ENCODE measurements at places on chromosomes 7 and 10.
A peak's percentile ranks its signal among the peaks of the same experiment; 100 is the strongest.

DNA sequence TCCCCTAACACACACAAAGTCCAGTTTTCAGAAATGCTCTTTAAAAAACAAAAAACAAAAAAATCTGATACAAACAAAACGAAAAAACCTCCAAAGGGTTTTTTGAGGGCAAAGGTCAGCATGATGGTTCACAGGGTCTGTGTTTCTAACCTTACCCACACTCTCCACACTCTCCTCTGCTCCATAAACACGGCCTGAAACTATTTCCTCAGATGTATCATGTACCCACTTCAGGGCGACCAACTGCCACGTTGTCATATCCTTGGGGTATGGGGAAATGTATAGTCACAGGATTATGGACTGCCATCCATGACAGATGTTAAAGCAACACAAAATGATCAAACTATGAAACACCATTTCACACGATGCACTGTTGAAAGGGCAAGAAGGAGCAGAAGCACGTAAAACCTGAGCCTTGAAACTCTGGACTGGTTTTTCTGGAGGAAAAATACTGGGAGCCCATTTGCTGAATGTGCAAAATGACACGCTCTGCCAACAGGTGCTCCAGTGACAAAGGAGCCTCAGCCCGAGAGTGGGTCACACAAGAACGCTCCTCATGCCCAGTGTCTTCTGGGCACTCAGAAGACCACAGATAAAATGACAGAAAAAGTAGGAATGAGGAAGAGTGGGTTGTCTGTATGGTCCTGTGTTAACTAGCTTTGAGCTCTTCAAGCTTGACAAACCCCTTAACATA, 15.8 kb downstream of the NAPEPLD start:
- DNase-seq: no peak

GRCh38 chr10:30456266-30456665, 22.3 kb downstream of the MAP3K8 start:
- peak; percentile 83 for DNase-seq

GRCh38 chr10:58109731-58110130, 158.0 kb downstream of the IPMK start:
- DNase-seq: no peak

DNA sequence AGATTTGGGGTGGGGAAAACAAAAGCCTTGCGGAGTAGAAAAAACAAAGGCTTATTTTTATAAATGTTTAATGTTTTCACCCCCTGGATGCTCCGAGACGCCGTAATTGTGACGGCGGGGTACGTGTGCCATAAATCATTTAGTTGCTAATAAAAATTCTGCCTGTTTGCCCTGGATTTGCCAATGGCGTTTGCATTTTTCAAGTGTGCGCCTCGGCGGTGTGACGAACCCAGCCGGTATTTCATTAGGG, 2.5 kb upstream of the TNRC18 start:
- DNase-seq: no peak

DNA sequence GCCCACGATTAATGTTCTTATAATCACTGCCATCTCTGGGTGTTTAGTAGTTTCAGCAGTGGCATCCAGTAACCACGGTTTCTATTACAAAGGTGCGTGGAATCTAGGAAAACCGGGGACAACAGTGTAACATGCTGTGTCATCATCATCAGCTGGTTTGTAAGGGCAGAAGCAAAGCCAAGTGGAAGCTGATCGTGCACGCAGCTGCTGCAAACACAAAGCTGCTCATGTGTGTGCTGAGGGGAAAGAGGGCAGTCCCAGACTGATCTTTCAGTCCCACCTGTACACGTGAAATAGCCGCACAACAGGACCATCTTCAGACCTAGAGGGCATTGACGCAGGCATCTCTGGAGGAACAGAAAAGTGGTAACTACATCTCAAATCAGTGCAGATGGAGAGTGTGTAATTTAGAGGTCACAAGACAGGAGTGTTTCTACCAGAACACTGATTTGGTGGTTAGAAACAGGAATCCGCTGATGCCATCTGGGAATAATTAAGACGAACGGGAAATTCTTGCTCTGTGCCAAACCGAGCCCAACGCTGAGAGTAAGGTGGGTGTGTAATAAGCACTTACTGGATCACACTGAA, 13.4 kb downstream of the ANKRD16 start:
- no peak for DNase-seq

DNA sequence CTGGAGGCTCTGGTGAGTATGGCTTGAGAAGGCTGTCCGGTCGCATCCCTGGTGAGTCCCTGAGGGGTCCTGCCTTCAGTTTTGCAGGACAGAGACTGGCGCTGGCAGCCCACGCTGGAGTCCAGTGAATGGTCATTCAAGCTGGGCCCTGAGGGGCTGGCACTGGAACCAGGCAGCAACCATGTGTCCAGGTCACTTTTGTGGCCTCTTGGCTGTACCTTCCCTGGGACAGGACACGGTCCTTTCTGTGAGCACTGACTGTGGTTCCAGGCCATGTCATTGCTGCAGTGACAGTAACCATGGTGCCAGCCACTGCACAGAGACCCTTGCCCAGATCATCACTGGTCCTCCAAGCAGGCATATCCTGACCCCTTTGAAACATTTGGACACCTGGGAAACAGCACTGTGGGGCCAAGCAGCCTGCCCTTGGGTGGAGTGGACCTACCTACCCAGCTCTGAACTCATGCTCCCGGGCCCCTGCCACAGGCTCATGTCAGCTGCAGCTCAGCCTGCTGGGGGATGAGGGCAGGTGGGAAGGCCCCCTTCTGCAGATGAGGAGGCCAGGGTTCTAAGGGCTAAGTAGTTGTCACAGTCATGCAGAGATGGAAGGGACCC, 72.1 kb downstream of the ADCY1 start:
- no peak for DNase-seq

GRCh38 chr7:100835903-100836811, 8.8 kb upstream of the EPHB4 start:
- no peak for DNase-seq

DNA sequence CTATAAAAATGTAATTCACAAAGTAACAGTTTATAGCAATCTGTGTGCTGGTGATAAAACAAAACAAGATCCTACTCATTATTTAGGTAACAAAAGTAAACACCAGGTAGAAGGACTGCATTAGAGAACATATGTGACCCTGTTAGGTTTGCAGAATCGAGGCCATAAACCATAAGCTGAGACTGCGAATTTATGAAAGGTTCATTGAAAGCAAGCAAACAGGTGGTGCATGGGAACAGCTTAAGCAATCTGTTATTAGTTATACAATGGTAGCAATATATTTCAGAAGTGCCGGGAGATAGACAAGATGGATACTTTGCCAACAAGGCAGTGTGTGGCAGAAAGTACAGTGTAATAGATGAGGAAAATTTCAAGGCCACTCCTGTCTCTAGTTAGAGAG, 23.5 kb upstream of the FAM133B start:
- no peak for DNase-seq

DNA sequence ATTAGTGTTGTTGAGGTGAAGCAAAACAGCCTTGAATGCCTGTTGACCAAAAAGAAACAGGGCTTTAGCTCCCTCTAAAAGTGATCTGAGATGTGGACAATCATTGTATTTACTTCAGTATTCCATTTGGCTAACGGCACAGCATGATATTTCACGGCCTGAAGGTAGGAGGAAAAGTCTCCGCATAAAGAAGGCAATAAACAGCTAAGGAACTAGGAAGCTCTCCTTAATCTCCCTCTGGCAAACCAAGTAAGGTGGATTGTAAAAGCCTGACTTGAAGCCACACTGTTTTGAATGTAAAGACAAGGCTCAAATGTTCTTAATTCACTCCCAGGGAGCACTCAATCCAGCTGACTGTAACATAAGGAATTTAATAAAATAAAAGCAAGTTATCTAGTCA, 160.0 kb upstream of the ZNF804B start:
- DNase-seq: no peak

DNA sequence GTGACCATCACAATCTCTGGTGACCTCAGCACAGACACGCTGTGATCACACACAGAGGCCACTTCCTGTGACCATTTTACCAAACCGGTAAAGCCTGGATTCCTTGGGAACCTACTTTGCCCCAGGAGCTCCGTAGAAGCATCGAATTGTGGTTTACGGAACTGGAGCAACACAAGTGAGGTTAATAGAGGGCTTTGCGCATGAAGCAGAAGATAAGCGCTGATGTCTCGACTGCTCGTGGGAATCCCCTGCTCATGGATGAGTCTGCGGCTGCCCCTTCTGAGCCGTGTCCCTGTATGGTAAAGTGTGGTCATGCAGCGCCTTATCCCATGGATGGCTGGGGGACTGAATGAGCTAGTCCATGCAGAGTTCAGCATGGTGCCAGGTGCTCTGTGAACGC, 53.6 kb downstream of the VIPR2 start:
- no peak for DNase-seq

- no peak for DNase-seq
These were observed 49.0 kb downstream of the TES start for GRCh38 chr7:116259156-116259870.

- DNase-seq: no peak
These were observed 626 bp downstream of the PRPF18 start for GRCh38 chr10:13587391-13587790.

- DNase-seq: no peak
These were observed 289.9 kb upstream of the LRRN3 start for GRCh38 chr7:110800984-110801383.

DNA sequence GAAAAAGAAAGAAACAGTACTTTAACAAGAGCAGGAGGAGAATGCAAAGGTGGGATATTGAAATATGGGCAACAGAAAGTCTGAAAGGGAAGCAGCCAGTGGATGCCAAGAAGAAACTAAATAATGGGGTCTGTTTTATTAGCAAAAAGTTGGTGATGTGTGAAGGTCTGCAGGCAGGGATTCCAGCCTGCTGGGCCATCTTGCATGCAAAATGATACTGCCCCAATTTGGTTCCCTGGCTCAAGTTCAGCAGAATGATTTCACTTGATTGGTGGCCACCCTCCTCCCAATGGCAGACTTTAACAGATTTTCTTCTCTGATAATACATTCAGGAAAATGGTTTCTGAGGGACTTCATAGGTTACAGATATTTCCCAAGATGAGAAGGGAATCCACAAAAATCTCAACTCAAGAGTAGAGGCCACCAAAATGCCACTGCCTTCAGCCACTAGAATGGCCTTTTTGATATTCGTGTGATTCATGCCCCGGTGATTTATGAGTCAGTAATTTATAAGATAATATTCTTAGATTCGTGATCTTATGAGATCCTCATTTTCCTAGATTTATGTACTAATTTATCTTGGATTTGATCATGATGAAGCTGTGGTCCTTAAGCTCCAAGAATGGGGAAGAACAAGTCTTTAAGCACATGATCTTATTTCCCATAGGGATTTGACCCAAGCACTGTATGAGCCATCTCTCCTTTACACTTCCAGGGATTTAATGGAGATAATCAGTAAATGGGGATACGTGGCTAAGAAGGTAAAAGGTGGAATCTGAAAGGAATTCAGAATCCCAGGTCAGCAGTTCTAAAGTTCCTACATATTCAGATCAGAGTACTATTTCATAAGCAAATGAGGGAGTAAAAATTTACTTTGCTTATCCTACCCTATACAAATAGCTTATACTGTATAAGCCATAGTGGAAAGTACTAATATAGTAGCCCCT, 32.3 kb upstream of the ADD3 start:
- no peak for DNase-seq

- DNase-seq: no peak
These were observed 73.7 kb downstream of the MYL10 start for GRCh38 chr7:101555269-101555920.

GRCh38 chr10:107072028-107072427, 92.5 kb downstream of the SORCS1 start:
- no peak for DNase-seq

- no peak for DNase-seq
These were observed 73.5 kb upstream of the CACNA2D1 start for GRCh38 chr7:82517050-82517449.

- DNase-seq: no peak
These were observed 47.1 kb downstream of the PSMC2 start for GRCh38 chr7:103394566-103394965.

- no peak for DNase-seq
These were observed 284.7 kb downstream of the CAMK1D start for GRCh38 chr10:12633776-12634620.

- no peak for DNase-seq
These were observed 41.6 kb upstream of the LYZL2 start for GRCh38 chr10:30671026-30671616.

DNA sequence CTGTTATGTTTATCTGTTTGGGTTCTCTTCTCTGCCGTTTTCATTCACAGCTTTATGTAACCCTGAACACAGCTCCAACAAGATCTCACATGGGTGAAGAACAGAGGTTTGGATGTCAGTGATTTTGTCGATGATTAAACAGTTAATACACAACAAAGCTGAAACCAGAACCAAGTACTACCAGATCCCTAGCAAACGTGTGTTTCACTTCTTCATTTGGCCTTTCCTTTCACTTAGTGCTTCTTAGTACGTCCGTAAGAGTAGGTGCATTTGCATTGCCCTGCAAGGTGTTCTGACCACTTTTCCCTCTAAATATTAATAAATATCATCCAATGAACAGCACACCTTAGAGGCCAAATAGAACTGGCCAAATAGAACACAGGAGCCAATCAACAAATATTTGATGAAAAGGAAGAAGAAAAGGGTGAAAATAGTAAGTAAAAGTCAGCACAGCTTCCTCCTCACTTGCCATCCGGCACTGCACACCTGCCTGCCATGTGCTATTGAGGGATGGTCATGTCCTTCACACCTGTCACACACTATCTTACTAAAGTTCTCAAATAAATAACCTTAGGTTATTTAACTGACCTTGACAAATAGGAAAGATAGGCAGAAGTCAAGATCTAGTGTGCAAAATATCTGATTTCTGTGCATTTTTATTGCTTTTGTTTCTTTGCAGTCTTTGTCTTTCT, 252.6 kb upstream of the ANKRD30A start:
- no peak for DNase-seq

GRCh38 chr7:12647364-12648219, 39.8 kb upstream of the ARL4A start:
- no peak for DNase-seq

DNA sequence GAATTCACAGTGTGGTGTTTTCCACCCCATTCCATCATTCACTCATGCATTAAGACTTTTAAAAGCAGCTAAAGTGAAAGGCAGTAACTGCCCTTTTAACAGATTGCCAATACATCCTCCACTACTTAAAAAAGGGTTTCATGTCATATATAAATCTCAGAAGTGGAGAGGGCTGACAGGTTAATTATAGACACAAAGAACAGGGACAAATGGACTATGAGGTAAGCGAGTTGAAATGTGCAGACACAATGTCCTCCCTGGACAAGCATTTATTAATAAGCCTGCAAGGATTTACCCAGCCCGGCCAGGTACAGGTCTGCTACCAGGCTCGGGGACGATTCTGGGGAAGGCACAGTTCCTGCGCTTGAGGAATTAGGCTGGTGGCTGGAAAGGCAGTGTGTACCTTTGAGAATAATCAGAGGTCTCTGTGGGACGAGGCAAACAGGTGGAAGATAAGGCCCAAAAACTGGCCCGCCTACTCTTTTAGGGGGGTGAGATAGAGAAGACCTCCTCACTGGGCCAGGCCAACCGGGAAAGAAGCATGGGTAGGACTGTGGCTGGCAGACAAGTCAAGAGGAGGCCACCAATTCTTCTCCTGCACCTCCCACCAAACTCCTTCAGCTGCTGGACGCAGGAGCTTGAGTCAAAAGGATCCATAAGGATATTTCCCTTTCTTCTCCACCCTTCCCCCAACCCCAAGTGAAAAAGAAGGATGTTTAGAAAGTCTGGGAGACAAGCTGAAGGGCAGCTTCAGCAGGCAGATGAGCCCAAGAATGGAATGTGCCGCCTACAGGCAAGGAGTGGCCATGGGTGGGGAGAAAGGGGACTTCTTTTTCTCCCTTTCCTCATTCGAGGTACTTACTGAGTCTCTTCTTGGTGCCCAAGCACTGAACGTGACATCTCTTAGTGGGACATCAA, 1.5 kb downstream of the PDLIM1 start:
- DNase-seq: no peak

- DNase-seq: no peak
These were observed 253.4 kb downstream of the WDR11 start for GRCh38 chr10:121104476-121105111.
